ENCODE measurements at places on chromosomes 3 and 15.

DNA sequence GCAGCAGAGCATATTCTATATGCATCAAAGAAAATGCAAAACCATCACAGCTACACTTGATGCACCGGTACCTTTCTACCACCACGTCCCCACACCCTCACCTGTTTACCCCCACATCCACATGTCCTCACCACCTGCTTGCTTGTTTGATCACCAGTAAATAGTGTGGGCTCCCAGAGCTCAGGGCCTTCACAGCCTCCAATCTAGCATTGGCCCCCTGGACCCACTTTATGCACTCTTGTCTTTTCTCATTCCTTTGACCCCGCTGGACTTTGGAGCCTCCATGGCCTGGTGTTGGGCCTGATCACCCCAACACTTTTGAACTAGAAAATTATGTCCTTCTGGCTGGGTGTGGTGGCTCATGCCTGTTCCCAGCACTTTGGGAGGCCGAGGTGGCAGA, 190.1 kb downstream of the PDE8A start:
- no peak for DNase-seq

DNA sequence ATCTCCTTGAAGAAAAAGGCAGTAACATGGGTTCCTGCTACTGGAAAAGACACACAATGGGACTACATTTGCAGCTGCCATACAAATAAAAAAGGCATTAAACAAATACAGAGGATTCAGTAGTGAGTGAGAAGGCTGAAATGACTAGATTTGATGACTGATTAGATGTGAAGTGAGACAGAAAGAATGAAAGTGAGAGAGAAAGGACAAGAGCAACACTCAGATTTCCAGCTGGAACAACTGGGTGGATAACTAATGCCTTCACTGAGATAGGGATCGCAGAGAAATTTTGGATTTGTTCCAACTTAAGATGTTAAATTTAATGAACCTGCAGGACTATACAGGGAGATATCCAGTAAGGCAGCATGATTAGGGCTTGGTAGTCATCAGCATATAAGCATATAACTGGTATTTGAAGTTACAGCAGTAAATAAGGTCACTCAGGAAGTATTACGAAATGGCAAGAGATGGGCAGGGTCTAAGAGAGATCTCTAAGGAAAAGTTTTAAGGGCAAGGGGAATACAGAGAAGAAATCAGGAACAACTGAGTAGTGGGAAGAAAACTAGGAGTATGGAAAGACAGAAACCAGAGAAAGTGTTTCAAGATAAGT, 8.2 kb downstream of the OSBPL11 start:
- DNase-seq: no peak

DNA sequence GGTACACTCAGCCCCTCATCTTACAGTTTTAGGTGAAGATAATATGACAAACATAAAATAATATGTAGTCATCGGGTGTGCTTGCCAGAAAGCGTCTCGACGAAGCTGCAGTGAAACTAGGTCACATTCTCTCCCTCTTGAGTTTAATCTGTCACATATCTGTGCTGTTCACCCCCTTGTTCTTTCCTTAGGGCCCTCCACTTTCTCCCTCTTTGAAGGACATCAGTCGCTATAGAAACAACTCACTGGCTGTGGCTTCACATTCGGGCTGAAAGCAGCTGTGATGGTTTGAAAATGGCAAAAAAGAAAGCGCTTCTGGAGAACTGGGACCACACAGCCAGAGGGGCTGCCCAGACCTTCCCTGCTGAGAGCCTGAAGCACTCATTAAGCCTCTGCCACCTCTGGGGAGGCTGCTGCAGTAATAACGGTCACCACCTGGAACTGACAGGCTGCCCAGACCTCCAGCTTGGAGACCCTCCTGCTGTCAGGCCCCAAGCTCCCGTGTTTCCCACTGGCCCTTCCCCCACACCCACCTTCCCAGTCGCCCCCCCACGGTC, 50.3 kb downstream of the ABTB1 start:
- DNase-seq: no peak

- no peak for DNase-seq
Observed at GRCh38 chr15:89826671-89827655, 12.3 kb upstream of the ANPEP start.

GRCh38 chr15:73585871-73586654, 47.1 kb downstream of the NPTN start:
- no peak for DNase-seq

Measured in HuH-7 (cell line).